Inflammatory macrophage treated with lipopolysaccharide for 4 hours (primary cell): ENCODE measurements at places on chromosomes 5 and 9.
A peak's percentile ranks its signal among the peaks of the same experiment; 100 is the strongest.

DNA sequence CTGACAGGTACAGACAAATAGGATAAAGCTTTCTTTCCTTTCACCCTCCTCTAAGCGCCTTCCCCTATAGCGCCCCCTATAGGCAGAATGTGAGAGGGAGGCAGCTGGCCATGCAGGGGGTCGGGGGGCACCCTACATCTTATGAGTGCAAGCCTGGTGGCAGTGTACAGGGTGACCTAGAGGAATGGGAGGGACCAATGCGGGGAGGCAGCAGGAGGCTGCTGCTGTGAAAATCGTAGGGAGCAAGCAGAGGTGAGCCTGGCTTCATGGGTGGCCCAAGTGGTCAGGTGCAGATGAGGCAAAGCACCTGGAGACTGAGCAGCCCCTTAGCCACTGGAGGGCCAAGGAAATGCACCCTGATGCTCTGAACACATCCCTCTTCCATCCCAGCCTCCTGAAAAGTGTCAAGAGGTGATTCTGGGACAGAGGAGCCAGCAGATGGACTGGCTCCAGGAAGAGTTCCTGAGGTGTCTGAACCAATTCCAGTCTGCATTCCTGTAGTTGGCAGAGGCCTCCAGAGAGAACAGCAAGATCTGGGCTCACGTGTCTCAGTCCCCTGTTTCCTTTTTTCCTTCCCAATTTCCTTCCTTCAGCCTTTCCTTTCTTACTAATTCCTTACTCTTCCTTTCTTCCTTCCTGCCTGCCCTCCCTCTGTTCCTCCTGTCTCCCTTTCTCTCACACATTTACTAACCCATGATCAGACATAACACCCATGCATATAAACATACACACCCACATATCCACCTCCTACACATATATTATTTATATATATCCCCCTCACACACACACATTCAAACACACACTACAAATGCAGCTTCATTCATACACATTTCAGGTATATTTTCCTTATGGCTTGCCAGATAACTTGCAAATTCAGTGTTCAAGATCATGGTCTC is 32.8 kb upstream of the GALNT10 start:
- DNase-seq = no peak

DNA sequence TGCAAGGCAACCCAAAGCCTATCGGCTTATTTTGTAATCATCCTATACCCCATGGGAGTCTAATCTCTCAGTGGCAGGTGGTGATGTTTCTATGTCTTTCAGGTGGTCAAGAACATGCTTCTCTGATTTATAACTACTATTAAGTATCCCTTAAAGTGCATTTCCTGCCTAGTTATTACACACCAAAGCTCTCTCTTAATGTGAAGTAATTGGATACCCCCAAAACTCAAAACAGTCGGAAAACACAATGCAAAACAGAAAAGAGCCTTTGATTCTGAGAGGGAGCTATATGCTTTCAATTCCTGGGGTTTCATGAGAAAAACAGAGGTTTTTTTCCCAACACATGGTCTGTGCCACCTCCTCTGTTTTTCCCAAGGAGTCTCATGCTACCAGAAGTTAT is 416.4 kb downstream of the CSNK1G3 start:
- DNase-seq = no peak

GRCh38 chr5:168654211-168654721 is 75.1 kb upstream of the PANK3 start:
- DNase-seq = no peak

DNA sequence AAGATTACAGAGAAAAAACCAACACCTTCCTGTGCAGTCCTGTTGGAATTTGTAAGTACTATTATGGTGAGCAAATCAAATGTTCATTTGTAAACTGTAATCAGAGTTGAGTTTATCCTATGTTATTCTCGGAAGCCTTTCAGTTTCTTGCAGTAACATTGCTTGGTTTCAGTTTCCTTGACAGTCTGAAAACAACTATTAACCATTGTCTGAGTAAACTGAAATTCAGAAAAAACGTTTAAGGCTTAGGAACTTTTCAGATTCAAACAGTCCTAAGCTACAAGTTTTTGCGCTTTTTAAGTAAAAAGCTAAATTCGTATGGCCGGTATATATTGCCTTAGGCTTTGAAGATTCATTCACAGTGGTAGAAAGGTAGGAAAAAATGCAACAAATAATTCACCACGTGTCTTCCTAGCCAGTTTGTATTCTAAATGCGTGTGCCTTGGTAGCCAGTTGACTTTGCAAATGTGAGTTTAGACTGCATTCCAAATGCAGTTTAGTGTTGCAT is 2.5 kb downstream of the GPBP1 start:
- DNase-seq = peak; percentile 70

GRCh38 chr9:83620841-83621636 is 1.9 kb upstream of the IDNK start:
- peak; percentile 47 for DNase-seq

GRCh38 chr5:122083535-122083934 is 5.5 kb upstream of the LOX start:
- no peak for DNase-seq

DNA sequence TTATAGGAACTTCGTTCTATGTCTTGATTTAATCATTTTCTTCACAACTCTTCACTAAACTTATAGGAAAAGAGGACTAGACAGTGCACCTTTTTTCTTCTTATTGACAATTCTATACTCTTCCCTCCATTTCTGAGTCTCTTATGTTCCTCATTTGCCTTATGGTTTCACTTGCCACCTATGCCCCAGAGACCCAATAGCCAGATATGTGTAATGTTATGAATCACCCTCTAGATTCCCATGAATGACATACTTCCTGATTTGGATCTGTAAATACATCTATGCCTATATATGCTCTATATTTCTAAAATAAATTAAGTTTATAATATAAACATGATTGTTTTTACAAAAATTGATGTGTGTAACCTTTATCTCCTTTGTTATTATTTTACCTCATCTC is 514.1 kb upstream of the MEF2C start:
- peak; percentile 89 for DNase-seq

- no peak for DNase-seq
Observed at GRCh38 chr9:37371565-37372464, 50.7 kb upstream of the GRHPR start.

GRCh38 chr9:109307380-109308240 is 13.2 kb downstream of the EPB41L4B start:
- DNase-seq = no peak

GRCh38 chr5:139177809-139178588 is 20.2 kb downstream of the SIL1 start:
- peak; percentile 89 for DNase-seq

DNA sequence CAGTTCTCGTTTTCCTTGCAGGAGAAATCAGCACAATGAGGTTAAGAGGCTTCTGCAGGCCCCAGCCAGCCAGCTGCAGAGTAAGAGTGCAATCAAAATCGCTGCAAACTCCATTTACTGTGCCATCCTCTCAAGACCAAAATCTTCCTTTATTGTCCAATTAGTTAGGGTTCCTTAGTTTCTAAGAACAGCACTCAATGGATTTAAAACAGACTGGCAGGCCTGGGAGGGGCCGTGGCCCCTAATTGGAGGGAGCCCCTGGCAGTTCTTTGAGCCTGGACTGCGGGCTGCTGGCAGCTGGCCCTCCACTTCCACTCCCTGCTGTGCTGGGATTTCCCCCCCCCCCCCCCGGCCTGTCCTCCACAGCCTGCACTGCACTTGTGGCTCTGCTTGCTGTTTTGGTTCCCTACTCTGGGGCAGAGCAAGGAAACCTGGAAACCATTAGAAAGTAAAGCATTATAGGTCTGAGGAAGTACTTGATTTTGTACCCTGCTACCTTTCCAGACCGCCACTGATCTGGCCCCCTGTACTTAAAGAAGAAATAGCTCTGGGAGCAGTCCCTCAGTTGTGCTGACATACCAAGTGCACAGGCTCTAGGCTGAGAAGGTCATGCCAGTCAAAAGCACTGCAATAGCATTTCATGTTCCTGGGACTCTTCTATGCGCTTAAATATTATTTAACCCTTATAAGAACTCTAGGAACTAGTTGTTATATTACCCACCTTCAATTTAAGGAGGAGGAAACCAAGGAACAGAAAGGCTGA is 129.0 kb downstream of the APBA1 start:
- DNase-seq = no peak

DNA sequence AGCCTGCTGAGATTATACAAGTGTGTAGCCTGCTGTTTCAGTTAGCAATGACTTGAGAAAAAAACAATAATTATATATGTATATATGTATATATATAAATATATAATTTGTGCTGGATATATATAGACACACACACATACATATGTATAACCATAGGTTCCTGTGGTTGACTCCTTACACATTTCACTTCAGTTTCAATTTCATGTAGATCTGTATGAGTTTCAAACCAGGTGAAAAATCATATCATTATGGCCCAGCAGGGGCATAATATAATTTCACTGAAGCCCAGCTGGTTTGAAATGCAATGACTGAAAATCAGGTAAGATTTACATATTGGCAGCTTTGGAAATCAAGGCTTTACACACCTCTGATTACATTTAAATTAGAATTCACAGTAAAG is 690.4 kb upstream of the CDH18 start:
- no peak for DNase-seq

GRCh38 chr5:175275748-175276147 is 168.2 kb downstream of the DRD1 start:
- no peak for DNase-seq
